A549 treated with GW870086 at 1 μM for 4 hours (cell line): ENCODE measurements at places on chromosomes 11 and 22. TPM values are rescaled to one million over a fixed set of nuclear protein-coding genes. Genes with fewer than 3 reads are reported as not detected.

The DNAJB7 gene
- not detected in 5 replicates for total RNA-seq

The KCNQ1 gene
- total RNA-seq: 0.31 to 0.81 TPM (median 0.43 TPM) in 5 replicates

The SMTNL1 gene
- not detected in 5 replicates for total RNA-seq

The MMP3 gene
- 0.17 to 0.28 TPM in 2 of 5 replicates, not detected in the others for total RNA-seq

The APOBEC3H gene
- 0.26 to 0.45 TPM (median 0.36 TPM) in 5 replicates for total RNA-seq

The DENND6B gene
- total RNA-seq: 2.1 to 3.8 TPM (median 3.2 TPM) in 5 replicates

The SREBF2 gene
- total RNA-seq: 22.8 to 31.3 TPM (median 29.8 TPM) in 5 replicates

The PICK1 gene
- 9.8 to 12.5 TPM (median 11.3 TPM) in 5 replicates for total RNA-seq

The PANX3 gene
- total RNA-seq: not detected in 5 replicates

The CCDC116 gene
- total RNA-seq: 0.09 TPM in 1 of 5 replicates, not detected in the others

The MMP8 gene
- total RNA-seq: not detected in 5 replicates

The JAML gene
- not detected in 5 replicates for total RNA-seq

The OR10A4 gene
- not detected in 5 replicates for total RNA-seq

The OR52I1 gene
- total RNA-seq: not detected in 5 replicates

The SCN4B gene
- total RNA-seq: 0.02 to 0.11 TPM (median 0.03 TPM) in 3 of 5 replicates, not detected in the others

The AGBL2 gene
- total RNA-seq: 0.86 to 2.0 TPM (median 1.00 TPM) in 5 replicates

The ADM gene
- total RNA-seq: 104 to 145 TPM (median 115 TPM) in 5 replicates
